ENCODE measurements at places on chromosomes 3 and 15. TPM values are rescaled to one million over a fixed set of nuclear protein-coding genes. Genes with fewer than 3 reads are reported as not detected.

DNA sequence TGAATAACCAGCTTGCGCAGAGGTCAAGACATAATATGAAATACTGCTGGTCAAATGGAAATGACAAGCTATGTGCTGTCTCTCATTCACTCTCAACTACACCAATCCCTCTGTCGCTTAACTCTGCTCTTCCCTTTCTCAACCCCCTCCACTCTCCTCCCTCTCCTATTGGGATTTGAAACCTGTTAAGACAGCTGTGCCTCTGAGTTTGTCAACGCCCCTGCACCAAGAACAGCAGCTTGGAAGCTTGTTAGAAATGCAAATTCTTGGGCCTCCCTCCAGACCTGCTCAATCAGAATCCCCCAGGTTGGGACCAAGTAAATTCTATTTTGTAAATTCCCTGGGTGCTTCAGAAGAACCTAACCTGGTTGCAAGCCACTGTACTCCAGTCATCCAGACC lies 149.7 kb upstream of the ATP2B2 start:
- no peak for DNase-seq
- peaks cover 20% of the 10 kb centered on the region for H3K27me3 ChIP-seq
- H3K36me3 ChIP-seq, result no peaks in the 10 kb centered on the region
- no peaks in the 10 kb centered on the region for H3K4me1 ChIP-seq
- no peak overlapping the region for H3K4me3 ChIP-seq

DNA sequence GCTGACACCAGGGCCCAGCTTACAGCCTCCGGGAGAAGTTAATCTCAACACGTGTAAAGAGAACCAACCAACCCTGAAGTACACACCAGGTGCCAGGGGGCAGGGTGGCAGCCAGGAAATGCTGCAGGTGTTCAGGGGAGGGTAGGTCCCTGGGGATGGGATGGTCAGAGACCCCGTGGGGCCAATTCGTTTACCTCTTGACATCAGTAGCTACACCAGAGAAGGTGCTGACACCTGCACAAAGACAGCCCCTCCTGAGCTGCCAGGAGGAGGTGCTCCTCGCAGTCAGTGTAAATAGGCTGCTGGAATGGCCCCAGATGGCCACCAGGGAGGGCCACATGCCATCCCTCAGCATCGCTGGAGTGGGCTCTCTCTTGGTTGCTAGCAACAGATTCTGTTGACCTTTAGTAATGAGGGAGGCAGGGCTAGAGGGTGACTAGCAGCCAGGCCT lies 52.8 kb downstream of the CORO2B start:
- no peak for DNase-seq
- H3K4me3 ChIP-seq, result no peak overlapping the region
- H3K27ac ChIP-seq, result no peak overlapping the region
- no peaks in the 10 kb centered on the region for H3K36me3 ChIP-seq

- no peaks in the 10 kb centered on the region for H3K4me1 ChIP-seq
- no peak overlapping the region for H3K27ac ChIP-seq
- no peak overlapping the region for H3K4me3 ChIP-seq
- H3K27me3 ChIP-seq, result no peaks in the 10 kb centered on the region
Measured at GRCh38 chr3:21859124-21860081, 108.4 kb upstream of the ZNF385D start.

- peaks cover 1% of the 10 kb centered on the region for H3K27me3 ChIP-seq
- H3K4me3 ChIP-seq, result no peak overlapping the region
- H3K27ac ChIP-seq, result no peak overlapping the region
- DNase-seq, result no peak
- no peaks in the 10 kb centered on the region for H3K4me1 ChIP-seq
Measured at GRCh38 chr3:107456501-107456900, 66.3 kb upstream of the BBX start.

DNA sequence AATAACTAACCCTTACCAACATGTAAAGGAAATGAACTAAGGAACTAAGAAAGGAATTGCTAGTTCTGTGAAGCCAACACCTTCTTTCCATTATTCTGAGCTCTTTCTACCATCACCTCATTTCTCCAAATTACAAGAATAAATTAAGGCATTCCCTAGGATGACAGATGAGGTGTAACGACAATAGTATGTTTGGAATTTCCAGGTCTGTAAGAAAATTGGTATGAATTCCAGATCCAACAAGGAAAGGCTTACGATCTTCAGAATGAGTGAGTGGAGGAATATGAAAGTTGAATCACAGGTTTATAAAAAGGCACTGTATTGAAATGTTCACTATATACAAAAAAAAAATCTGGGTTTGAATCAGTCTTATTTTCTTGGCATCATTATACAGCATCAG lies 4.5 kb upstream of the NANOGP8 start:
- H3K4me1 ChIP-seq, result no peaks in the 10 kb centered on the region
- no peak for DNase-seq
- H3K27me3 ChIP-seq, result no peaks in the 10 kb centered on the region
- H3K36me3 ChIP-seq, result peaks cover 7% of the 10 kb centered on the region
- H3K4me3 ChIP-seq, result no peak overlapping the region
- H3K27ac ChIP-seq, result no peak overlapping the region

- H3K4me3 ChIP-seq, result no peak overlapping the region
- H3K36me3 ChIP-seq, result no peaks in the 10 kb centered on the region
- H3K27me3 ChIP-seq, result no peaks in the 10 kb centered on the region
- no peak overlapping the region for H3K27ac ChIP-seq
Measured at GRCh38 chr3:4290272-4290893, 12.8 kb upstream of the SETMAR start.

- no peak overlapping the region for H3K27ac ChIP-seq
- peaks cover 2% of the 10 kb centered on the region for H3K27me3 ChIP-seq
- no peak overlapping the region for H3K4me3 ChIP-seq
- no peak for DNase-seq
- no peaks in the 10 kb centered on the region for H3K4me1 ChIP-seq
Measured at GRCh38 chr3:25820366-25820765, 30.5 kb downstream of the OXSM start.

DNA sequence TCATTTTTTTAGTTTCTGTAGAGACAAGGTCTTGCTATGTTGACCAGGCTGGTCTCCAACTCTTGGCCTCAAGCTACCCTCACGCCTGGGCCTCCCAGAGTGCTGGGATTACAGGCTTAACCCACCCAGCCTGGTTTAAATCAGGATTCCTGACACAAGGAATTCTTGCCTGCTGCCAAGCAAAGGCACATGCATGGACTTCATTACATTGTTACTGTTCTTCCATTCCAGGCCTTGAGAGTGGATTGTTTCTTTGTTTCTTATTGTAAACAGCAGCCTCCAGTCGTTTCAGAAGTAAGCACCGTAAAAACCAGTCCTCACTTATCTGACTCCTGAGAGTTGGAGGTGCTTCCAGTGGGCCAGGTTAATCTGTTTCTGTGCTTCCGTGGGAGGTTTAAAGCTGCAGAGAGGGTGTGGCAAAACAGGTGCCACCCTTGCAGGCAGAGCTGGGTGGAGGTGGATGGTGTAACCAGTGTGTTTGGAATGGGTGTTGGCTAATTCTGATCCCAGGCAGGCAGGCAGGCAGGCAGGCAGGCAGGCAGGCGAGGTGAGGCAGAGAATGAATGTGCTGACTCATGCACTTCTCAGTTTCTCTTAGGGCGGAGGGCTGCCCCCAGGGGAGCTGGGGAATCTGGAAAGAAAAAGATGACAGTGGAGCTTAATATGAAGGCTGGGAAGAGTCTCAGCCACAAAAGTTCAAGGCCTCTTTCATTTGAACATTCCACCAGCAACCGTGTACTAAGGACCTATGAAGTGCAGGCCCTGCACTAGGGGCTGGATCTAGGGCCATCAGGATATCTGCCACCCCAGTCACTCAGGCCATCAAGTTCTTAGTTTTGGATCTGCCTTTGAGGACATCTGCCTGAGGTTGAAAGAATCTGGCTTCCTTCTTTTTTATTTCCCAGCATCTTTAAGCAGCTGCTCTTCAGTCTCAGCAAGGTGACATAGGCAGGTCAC lies 37.0 kb upstream of the CDCP1 start:
- H3K27me3 ChIP-seq, result peaks cover 7% of the 10 kb centered on the region
- peaks cover 5% of the 10 kb centered on the region for H3K4me1 ChIP-seq
- H3K4me3 ChIP-seq, result no peak overlapping the region
- H3K27ac ChIP-seq, result no peak overlapping the region
- DNase-seq, result no peak

DNA sequence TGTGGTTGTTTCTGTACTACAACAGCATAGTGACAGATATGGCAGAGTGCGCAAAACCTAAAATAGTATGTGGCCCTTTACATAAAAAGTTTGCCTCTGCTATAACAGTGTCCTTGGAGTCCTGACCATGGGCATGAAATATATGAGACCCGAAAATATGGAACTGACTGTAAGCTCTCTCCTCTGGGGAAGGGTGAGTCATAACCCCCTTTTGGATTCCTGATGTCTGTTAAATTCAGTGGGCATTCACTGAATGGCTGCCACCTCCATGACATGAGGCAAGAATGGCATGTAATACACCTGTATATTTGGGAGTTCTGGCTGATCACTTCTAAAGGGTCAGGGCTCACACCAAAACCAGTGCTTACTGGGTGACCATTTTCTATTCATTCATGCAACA lies 6.1 kb downstream of the TBC1D2B start:
- H3K27me3 ChIP-seq, result no peaks in the 10 kb centered on the region
- H3K36me3 ChIP-seq, result peaks cover 2% of the 10 kb centered on the region
- H3K4me1 ChIP-seq, result peaks cover 49% of the 10 kb centered on the region
- no peak overlapping the region for H3K27ac ChIP-seq

PLIN1 gene
- polyA plus RNA-seq, result not detected

ABHD10 gene
- 31.3 TPM for polyA plus RNA-seq

C3orf20 gene
- not detected for polyA plus RNA-seq

SI gene
- polyA plus RNA-seq, result not detected

MAP2K1 gene
- polyA plus RNA-seq, result 34.7 TPM

SH2D7 gene
- not detected for polyA plus RNA-seq
